ENCODE measurements at places on chromosomes 2 and 18. TPM values are rescaled to one million over a fixed set of nuclear protein-coding genes. Genes with fewer than 3 reads are reported as not detected.

- no peaks in the 10 kb centered on the region for H3K4me1 ChIP-seq
- H3K4me3 ChIP-seq, result no peak overlapping the region
- H3K36me3 ChIP-seq, result no peaks in the 10 kb centered on the region
Measured at GRCh38 chr18:48705531-48705930, 166.7 kb downstream of the CTIF start.

DNA sequence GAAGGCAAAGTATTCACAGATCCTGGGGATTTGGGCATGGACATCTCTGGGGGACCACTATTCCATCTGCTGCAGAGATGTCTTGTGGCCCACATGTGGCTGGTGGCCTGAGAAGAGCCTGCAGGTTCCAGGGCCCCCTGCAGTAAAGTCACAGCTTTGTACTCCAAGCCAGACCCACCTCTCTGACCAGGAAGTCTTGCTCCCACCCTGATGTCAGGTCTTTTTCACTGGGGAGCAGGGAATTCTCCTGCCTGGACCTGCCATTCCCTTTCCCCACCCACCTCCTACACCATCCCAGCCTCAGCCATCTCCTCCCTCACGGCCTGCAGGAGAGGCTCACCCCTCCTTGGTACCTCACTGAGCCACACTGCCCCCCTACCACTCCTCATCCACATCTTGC is 211.8 kb downstream of the SMAD2 start:
- H3K4me3 ChIP-seq, result no peak overlapping the region
- H3K4me1 ChIP-seq, result no peaks in the 10 kb centered on the region
- no peak overlapping the region for H3K27ac ChIP-seq
- no peak for DNase-seq

DNA sequence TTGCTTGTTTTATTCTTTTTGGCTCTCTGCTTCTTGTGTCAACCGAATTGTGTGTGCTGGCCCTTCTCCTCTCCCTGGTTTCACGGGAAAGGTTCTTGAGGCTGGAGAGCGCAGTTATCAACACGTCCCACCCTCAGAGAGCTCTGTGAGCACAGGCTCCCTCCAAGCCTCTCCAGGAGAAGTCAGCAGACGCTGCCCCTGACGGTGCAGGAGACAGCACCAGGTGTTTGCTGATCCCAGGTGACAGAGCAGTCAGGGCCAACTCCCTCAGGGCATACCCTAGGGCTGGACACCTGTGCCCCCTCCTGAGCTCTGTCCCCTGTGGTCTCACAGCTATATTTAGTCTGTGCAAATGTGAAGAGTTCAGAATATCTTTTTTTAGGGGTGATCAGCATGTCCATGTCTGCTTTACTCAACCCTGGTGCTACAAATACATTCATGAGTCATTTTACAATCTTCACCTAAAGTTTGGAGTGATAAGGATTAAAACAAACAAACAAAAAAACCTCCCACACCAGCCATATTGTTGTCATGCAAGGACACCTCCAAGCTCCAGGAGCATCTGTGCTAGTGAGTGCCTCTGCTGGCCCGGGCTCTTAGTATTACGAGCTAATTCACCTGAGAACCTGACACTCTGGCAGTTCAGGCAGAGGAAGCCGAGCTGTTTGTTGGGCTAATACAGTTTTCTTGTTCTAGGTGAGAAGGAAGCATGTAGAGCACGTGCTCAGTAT is 65.9 kb upstream of the TMEM200C start:
- H3K4me1 ChIP-seq, result no peaks in the 10 kb centered on the region
- no peaks in the 10 kb centered on the region for H3K27me3 ChIP-seq
- no peak overlapping the region for H3K27ac ChIP-seq
- H3K4me3 ChIP-seq, result no peak overlapping the region
- DNase-seq, result no peak

DNA sequence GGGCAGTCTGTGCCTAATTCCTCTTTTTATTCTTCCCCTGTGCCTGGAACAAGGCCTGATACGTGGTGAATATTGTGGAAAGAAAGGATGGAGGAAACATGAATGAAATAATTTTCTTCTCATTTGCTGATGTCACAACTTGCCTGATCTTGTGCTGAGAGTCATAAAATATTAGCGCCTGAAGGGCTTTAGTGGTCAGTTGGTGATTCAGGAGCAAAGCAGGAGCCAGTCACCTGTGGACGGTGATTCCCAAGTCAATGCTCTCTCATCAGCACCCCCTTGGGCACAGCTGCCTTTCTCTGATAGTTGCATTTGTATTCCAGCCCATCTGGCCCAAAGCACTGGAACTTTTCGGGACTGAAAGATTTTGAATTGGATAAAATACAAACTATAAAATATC is 502.6 kb upstream of the RAB12 start:
- no peak for DNase-seq
- no peaks in the 10 kb centered on the region for H3K36me3 ChIP-seq
- H3K27me3 ChIP-seq, result no peaks in the 10 kb centered on the region
- H3K4me3 ChIP-seq, result no peak overlapping the region

- no peak overlapping the region for H3K4me3 ChIP-seq
- DNase-seq, result no peak
- H3K27me3 ChIP-seq, result no peaks in the 10 kb centered on the region
- H3K27ac ChIP-seq, result no peak overlapping the region
- H3K4me1 ChIP-seq, result no peaks in the 10 kb centered on the region
Measured at GRCh38 chr2:25479761-25480160, 138.0 kb upstream of the DNMT3A start.

The ST8SIA3 gene
- 0.05 TPM for total RNA-seq

The MFSD2B gene
- total RNA-seq, result not detected

DNA sequence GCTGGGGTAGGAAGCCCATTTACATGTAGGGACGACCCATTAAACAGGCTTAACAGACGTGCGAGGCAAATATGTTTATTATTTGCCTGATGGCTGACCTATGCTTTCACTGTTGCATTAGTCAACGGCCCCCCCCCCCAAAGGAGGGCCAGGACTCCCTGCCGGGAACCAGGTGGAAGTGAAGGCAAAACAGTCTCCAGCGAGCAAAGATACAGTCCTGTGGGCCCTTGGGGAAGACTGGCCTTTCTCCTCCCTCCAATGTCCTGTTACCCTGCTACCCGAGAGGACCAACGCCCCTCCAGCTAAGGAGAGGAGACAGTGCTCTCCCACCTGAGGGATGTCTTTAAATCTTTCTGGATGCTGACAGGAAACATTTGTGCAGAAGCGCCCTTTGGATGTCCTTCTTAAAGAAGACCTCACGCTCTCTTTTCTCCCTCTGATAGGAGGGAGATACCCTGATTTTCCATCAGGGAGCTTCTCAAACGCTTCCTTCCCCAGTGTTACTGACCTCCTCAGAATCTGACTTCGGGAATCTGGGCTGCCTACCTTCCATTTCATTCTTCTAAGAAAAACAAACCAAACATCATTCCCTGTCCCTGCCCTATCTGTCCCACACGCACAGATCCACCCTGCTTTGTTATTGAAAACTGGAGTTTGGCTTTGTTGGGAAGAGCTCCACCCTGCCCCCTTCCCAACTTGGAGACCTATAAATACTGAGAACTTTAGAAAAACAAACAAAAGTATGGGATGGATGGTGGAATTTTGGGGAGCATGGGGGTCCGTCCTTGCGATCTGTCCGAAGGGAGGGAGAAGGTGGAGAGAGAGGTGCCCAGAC is 135.9 kb upstream of the SIX3 start:
- no peak overlapping the region for H3K4me3 ChIP-seq
- H3K4me1 ChIP-seq, result peaks cover 3% of the 10 kb centered on the region
- no peak overlapping the region for H3K27ac ChIP-seq
- H3K27me3 ChIP-seq, result peaks cover 64% of the 10 kb centered on the region

The BMP10 gene
- not detected for total RNA-seq

The ALLC gene
- not detected for total RNA-seq

- H3K27ac ChIP-seq, result no peak overlapping the region
- H3K4me1 ChIP-seq, result peaks cover 8% of the 10 kb centered on the region
- DNase-seq, result no peak
- no peak overlapping the region for H3K4me3 ChIP-seq
Measured at GRCh38 chr2:47277187-47277586, 122.1 kb upstream of the STPG4 start.

Data from colonic mucosa (tissue), 4 donors.